ENCODE measurements at places on chromosomes 13 and 19.

DNA sequence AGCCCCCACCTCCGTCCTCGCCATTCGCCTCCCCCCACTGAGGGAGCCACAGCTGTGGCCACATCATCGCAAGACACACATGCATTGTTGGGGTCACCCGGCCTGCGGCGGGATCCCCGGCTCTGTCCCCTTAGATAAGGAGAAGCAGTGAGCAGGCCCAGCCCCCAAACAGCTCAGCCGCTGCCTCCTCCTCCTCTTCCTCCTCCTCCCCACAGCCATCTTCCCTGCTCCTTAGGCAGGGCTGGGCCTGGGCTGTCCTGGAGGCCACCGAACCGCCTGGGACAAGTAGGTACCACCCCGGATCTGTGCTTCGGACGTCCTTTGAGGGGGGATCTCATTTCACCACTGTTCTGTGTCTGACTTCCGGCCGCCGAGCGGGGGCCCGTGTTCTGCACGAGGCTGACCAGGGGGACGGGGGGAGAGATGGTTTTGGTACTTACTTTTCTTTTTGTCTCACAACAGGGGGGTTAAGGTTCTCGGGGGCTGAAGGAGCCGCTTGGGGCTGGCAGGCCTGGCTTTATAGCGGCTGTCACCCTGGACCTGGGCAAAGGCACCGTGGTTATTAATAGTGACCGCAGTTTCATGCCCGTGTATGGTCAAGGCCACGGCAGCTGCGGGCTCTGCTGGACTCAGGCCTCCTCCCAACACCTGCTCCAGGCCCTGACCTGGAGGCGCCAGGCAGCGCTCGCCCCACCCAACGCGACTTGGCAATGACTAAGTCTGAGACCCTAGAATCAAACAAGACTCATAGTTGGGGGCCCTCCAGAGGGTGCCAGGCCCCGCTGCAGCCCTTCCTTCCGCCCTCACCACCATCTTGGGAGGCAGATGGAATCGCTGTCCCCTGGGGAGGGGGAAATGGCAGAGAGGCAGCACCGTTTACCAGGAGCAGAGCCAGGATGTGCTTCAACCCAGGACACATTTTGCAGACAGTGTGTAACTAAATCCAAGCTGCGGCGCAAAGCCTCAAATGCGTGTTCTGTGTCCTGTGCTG, 18.3 kb downstream of the NMRK2 start:
- DNase-seq, result no peak

DNA sequence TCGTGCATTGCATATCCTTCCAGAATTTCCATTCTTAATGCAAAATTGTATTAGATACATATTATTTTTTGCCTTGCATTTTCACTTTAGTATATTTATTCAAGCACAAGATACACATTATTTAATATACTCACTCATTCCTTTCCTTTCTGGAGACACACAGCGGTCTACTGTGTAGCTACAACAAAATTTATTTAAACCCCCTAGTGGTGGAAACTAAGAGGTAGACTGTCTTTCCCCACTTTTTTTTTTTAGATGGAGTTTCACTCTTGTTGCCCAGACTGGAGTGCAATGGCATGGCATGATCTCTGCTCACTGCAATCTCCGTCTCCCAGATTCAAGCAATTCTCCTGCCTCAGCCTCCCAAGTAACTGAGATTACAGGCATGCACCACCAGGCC, 2040.3 kb upstream of the PCDH20 start:
- DNase-seq, result no peak

- DNase-seq, result no peak
These were observed 37.9 kb upstream of the SEMA6B start for GRCh38 chr19:4597278-4597974.

GRCh38 chr19:35868172-35868822, at the start of gene APLP1:
TSS of gene APLP1 (plus strand) at chr19:35868574. CDS start at chr19:35868637, 63 bp downstream.
- DNase-seq, result peak; percentile 73

GRCh38 chr13:33678906-33679657, 138.9 kb upstream of the RFC3 start:
- peak; percentile 13 for DNase-seq

- DNase-seq, result peak; percentile 80
These were observed 23.3 kb downstream of the NOTCH3 start for GRCh38 chr19:15177269-15178116.

- DNase-seq, result no peak
These were observed 63.0 kb downstream of the MAP4K1 start for GRCh38 chr19:38554676-38555141.

GRCh38 chr13:49781806-49782205, 10.7 kb downstream of the KPNA3 start:
- DNase-seq, result no peak

GRCh38 chr13:94313321-94313910, 166.1 kb downstream of the DCT start:
- no peak for DNase-seq

GRCh38 chr19:38676023-38676877, 28.8 kb downstream of the ACTN4 start:
- DNase-seq, result no peak

DNA sequence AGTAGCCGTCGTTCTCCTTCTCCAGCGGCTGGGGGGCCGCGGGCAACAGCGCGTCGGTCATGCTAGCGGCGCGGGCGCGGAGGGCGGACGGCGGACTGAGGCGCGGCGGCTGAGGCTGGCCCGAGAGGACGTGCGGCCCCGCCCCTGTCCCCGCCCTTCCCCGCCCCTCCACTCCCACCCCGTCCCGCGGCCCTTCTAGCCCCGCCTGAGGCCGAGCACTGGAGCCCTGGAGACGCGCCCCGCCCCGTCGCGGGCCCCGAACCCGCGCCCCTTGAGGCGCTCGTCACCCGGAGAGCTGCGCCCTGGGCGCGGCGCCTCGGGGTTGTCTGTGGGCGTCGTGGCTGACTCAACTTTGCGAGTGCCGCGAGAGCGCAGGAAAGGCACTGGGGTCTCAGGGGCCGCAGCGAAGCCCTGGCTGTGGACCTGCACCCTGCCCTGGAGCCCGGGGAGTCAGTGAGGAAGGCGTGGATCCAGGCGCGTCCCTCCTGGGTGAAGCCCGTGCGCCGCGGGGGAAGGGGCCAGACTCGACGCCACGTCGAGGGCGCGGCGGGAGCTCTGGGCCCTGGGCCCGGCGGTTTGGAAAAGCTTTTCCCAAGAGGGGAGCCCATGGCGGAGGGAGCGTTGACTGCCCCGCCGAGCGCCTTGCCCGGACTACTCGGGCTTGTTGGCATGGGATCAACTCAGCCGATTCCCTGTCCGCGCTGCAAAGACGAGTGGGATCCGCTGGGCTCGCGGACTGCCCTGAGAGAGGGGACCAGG, at the start of gene RHPN2:
RHPN2 (minus strand) TSS at position 97 of the 759 bp plus-strand sequence; CDS start at position 61, 36 bp downstream.
- peak; percentile 73 for DNase-seq

DNA sequence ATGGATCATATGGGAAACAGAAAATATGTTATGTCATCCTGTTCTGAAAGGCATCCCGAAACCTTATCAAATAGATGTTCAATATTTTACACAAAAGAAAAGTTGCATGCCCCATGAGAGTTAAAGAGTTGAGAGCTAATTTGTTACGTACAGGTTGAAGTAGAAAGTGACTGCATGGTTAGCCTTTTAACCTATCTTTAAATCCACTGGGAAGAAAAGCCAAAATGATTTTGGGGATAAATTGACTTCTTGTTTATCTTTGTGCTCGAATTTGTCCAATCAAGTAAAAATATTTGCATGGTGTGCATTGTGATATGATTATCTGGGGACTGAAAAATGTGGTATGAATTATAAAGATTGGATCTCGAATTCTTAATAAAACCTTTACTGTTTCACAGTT, 230.1 kb downstream of the POSTN start:
- DNase-seq, result no peak

- DNase-seq, result no peak
These were observed 1.4 kb upstream of the RCBTB1 start for GRCh38 chr13:49586717-49587116.

GRCh38 chr19:39582891-39583625, 19.3 kb upstream of the LGALS13 start:
- DNase-seq, result no peak

DNA sequence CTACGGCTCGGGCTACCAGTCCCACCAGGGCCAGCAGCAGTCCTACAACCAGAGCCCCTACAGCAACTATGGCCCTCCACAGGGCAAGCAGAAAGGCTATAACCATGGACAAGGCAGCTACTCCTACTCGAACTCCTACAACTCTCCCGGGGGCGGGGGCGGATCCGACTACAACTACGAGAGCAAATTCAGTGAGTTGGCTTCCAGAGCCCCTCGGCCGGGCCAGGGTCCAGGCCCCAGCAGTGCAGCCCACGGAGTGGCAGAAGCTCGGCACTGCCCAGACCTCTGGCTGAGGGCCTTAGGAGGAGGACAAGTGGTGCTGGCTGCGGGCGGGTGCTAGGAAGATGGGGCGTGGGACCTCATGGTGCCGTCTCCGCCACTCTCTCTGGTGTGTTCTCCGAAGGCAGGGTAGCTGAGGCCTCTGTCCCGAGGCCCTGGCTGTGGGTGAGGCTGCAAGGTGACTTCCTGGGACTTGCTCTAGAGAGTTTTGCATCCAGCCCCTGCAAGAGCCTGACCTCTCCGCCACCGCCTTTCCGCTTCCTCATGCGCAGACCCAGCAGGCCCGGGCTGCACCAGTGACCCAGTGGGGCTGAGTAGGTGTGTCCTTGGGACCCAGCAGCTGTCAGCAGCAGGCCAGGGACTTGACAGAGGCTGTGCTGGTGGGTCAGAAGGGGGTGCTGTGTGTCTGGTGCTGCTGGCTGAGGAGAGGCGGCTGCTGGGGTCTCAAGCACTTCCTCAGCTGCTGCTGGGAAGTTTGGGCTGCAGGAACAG, 13.5 kb upstream of the QTRT1 start:
- DNase-seq, result no peak

GRCh38 chr13:91318886-91319285, 28.6 kb upstream of the MIR17HG start:
- no peak for DNase-seq

- no peak for DNase-seq
These were observed 3.3 kb downstream of the GNA11 start for GRCh38 chr19:3097442-3097871.

GRCh38 chr13:109293166-109293565, 493.2 kb downstream of the IRS2 start:
- DNase-seq, result no peak

GRCh38 chr13:32199168-32199567, 116.0 kb downstream of the ZAR1L start:
- no peak for DNase-seq

- no peak for DNase-seq
These were observed 34.0 kb downstream of the MTRF1 start for GRCh38 chr13:41229356-41229755.

DNA sequence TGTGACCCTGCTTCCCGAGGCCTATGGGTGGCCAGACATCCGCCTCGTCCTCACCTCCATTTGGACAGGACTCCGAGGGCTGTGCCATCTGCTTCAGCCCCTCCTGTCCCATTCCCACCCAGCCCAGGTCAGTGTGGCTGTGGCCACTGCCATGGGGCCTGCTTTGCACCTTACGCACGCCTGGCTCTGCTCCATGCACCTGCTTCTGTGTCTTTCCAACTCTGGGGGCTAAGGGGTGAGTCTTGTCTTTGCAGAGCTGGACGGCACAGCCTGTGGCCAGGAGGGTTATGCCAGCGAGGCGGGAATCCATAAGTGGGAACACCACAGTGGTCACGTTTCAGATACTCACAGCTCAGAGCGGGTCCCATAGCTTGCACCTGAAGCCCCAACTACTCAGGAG, 5.2 kb upstream of the ZNF554 start:
- no peak for DNase-seq

DNA sequence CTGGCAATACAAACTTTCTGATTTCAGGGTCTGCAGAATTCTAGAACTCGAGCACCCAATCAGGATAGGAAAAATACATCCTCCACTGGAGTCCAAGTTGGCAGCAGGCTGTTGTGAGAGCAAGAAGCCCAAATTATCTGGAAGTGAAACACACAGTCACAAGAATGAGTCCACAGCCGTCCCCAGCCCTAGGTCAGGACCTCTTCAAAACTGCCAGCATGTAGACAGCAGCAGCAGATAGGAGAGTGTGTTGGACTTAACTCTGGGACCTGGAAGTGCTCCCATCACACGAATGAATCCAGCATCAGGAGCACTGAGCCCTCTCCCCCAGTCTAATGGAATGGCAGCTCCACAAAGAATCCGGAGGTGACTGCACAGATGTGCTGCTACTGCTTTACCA, 420.7 kb downstream of the OXGR1 start:
- DNase-seq, result no peak

GRCh38 chr19:55255618-55256423, 3.0 kb downstream of the PPP6R1 start:
- DNase-seq, result peak; percentile 80

- peak; percentile 34 for DNase-seq
These were observed 330.1 kb downstream of the DLEU7 start for GRCh38 chr13:50513300-50513877.

- DNase-seq, result no peak
These were observed 74.0 kb downstream of the DHRS12 start for GRCh38 chr13:51729866-51730553.

DNA sequence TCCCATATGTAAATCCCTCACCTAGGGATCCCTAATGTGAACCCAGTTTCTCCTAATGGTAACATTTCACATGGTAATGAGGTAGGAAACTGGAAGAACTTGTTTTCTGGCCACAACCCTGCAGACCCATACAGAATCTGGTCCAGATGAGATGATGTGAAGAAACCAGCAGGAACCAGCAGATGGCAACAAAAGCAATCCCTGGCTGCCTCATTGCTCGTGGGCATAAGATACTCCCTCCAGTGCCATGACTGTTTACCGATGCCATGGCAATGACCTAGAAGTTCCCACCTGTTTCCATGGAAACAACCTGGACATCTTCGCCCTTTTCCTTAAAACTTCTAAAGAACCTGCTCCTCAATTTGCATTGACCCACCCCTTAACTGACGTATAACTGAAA, 1.4 kb upstream of the CD209 start:
- DNase-seq, result no peak

GRCh38 chr13:95706356-95706755, 29.4 kb downstream of the DNAJC3 start:
- no peak for DNase-seq

DNA sequence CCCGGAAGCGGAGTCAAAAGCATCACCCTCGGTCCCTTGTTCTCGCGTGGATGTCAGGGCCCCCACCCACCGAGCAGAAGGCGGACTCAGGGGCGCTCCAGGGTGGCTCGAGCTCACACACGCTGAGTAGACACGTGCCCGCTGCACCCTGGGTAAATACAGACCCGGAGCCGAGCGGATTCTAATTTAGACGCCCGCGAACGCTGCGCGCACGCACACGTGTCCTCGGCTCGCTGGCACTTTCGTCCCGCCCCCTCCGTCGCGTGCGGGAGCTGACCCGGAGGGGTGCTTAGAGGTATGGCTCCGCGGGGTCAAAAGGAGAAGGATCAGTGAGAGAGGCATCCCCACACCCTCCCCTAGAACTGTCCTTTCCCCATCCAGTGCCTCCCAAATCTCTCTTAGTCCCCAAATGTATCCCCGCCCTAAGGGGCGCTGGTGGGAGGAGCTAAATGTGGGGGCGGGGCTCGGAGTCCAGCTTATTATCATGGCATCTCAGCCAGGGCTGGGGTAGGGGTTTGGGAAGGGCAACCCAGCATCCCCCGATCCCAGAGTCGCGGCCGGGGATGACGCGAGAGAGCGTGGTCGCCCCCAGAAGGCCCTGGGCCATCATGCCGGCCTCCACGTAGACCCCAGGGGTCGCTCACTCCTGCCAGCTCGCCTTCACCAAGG, 451 bp upstream of the ICAM5 start:
- DNase-seq, result no peak

Measured in thyroid gland (tissue), 4 donors.